NCI-H2081 (cell line): ENCODE measurements at places on chromosomes 1 and 21.

DNA sequence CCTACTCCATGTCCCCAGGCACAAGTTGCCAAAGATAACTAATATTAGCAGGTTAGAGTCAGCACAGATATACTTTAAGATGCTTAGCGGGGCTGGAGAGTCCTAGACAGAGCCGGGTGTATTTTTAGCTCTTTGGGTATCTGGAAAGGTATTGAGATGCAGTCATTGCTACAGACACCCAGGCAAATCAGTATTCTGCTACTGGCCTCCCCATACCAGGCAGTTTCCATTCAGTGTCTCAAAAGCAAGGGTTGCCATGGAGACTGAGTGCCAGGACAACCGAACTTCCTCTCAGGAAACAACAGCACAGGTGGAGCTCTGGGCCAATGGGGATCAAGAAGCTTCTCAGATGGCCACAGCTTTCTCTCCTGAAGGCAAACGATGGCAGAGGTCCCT, 45.3 kb downstream of the KCNC4 start:
- peak; percentile 13 for DNase-seq

- no peak for DNase-seq
Observed at GRCh38 chr1:184417916-184418315, 31.1 kb downstream of the C1orf21 start.

DNA sequence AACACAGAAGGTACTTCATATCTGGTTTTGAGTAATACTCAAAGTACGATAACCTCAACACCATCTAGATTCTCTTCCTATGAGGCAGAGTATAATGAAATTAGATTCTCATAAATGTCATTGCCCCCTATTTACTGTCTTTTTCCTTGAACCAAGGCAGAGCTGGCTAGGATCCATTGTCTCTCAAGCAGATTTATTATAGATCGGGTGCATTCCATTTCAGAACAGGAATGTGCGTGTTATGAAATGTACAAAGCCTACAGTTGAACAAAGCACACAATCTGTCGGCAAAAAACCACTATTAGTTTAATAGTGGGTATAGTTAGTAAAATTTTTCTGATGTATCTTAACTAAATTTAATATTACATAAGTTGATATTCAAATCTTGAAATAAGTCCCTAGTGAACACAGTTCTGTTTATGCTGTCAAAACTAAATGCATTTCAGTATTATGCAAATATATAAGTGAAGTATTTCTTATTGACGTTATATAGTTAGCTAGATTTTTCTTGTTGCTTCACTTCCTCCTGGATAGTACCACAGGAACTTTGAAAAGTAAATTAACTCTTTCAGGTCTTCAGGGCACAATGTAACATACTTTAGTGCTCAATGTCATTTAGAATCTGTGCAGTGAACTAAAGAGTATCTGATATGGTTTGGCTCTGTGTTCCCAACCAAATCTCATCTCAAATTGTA, 92.1 kb downstream of the DDAH1 start:
- no peak for DNase-seq

DNA sequence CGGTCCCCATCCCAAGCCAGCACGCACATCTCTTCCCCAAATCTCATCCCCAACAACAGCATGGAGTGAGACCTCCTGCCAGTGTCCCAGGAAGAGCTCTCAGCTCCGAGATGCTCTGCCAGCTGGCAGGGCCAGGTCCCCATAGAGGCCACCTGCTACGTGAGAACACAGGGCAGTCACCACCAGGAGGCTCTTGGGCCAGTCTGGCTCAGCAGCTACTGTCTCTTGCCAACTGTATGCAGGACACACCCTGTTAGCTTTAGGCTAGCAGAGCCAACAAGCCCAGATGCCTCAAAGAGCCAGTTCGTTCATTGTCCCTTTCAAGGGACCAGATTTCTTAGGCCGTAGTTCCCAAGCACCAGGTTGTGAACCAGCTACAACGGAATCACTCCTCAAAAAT, 36.9 kb downstream of the FBXO2 start:
- peak; percentile 14 for DNase-seq

- peak; percentile 90 for DNase-seq
Observed at GRCh38 chr1:205227584-205228013, at the start of gene TMCC2. TSS of gene TMCC2 (plus strand) at chr1:205227946. CDS start at chr1:205228565, 619 bp downstream.

- no peak for DNase-seq
Observed at GRCh38 chr1:98176936-98177335, 256.1 kb upstream of the DPYD start.

- no peak for DNase-seq
Observed at GRCh38 chr1:179883040-179883744, 1.1 kb downstream of the TOR1AIP1 start.

DNA sequence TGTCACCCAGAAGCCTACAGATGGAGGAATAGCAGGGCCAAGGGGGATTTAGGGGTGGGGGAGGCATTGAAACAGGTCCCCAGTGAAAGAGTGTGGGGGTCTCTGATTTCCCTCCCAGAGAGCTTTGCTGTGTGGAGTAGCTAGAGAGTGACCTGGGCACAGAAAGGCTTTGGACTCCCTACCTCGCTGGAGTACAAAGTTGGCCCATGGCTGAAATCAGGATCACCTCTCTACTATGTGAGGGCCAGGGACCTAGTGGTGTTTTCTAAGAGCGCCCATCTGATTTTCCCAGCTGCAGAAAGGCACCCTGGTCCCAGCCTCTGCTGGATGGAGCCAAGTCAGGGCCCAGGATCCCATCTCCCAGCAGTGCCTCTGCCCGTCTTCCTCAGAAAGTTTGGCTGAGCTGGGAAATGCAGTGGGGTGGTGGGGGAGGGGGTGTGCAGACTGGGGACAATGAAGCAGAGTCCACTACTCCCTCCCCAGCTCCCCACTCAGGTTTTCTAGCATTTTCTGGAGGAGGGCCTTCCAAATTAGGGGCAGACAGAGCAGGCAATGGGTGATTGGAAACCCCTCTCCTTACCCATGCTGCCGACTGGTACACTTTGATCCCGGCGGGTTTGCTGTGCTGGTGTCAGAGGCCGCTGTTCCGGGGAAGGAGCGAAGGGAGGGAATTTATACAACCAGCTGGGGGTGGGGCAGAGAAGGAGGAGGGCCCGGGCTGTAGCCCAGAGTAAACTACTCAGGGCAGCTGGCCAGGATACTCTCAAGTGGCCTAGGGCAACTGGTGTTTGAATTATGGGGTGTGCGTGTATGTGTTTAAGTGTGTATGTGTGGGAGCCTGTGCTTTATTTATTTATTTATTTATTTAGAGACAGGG, at the start of gene SELENBP1:
TSS of gene SELENBP1 (minus strand) at position 648 of the 877 bp plus-strand sequence. CDS start at position 584, 64 bp downstream.
- peak; percentile 91 for DNase-seq

DNA sequence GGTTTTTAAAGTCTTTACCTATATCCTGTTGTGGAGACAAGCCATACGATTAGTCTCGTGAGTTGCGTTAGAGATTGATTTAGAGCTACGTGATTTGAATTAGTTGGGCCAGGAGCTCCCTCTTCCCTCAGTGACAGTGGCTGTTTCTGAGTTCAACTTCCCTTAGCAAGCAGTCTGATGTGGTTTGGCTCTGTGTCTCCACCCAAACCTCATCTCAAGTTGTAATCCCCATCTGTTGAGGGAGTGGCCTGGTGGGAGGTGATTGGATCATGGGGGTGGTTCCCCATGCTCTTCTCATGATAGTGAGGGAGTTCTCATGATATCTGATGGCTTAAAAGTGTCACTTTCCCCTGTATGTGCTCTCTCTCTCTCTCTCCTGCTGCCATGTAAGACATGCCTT, 192.9 kb upstream of the PTGFR start:
- DNase-seq = no peak
